Cardiac septum (tissue), 1 donor: ENCODE measurements at places on chromosomes 2 and 18.

DNA sequence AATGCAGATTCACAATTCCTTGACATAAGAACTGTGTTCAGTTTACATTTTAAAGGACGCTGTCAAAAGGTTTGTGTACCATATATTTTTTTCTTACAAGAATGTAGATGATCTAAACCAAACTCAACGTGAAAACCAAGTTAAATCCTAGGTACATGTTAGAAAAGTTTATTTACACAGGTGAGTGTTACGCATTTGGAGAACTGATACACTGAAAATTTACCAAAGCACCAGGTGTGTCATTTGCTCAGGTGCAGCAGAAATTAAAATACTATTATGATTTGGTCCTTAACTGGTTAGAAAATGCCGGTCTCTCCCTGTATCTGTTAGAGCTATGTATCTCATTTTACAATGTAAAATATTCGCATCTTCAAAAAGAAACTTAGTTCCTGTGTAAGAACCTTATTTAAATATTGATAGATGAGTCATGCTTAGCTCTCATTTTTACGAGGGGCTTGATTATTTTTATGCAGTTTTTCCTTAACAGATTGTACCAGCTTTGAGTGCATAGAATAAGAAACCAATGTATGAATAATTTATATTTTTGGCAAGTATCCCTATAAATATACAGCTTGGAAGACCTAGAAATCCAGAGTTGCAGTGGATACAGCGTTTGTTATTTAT is 25.1 kb downstream of the MFF start:
- no peak for DNase-seq

- DNase-seq = no peak
Measured at GRCh38 chr2:240586919-240587800, 626 bp downstream of the CAPN10 start.

DNA sequence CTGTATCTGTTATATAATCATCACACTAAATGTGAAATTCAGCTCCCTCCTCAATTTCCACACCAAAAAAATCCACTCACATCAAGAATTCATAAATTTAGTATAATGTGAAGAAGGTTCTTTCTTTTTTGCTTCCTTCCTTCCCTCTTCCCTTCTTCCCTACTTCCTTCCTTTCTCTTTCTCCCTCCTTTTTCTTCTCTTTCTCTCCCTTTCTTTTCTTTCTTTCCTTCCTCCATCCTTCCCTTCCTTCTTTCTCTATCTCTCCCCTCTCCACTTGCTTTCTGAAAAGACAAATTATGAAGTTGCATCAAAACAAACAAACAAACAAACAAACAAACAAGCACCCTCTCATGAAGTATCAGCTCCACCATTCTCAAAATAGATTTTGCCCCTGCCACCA is 290.0 kb downstream of the PDE11A start:
- no peak for DNase-seq

DNA sequence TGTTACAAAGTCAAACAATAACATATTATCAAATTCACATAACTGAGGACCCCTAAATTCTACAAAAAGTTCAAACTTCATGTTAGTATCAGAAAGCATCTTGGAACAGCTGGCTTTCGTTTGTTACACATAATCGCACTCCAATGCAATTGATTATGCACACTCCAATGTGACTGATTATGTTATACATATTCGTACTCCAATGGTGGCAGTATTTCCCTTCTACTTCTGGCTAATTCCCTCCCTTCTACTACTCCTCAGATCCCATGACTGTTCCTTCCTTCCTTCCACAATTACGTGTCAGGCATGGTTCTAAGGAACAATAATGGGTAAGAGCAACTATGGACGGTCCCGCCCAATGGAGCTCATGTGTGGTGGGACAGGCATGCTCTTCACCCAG is 137.1 kb upstream of the CCDC150 start:
- DNase-seq = no peak

GRCh38 chr2:118604371-118604770 is 243.1 kb downstream of the EN1 start:
- no peak for DNase-seq

- DNase-seq = peak; percentile 77
Measured at GRCh38 chr2:49973917-49974368, 819.6 kb upstream of the FSHR start.

GRCh38 chr18:27808683-27809082 is 368.2 kb downstream of the CDH2 start:
- no peak for DNase-seq

DNA sequence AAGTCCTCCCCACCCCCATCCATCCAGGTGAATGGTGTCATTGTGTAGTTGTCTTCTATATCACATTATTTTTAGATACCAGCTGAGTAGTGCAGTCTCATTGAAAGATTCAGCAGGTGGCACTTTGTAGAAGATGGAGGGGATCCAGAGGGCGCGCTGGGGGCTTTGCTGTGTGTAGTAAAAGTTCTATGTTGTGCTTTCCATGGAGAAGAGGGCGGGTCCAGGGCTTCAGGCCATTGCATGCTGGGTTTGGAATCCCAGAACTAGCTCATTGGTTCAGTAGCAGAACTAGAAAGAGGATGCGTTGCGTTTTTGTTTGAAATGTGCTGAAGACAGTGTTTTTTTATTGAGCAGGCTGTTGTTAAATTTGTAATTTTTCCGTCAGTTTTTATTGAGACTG is 120.0 kb downstream of the MAP4K4 start:
- no peak for DNase-seq

DNA sequence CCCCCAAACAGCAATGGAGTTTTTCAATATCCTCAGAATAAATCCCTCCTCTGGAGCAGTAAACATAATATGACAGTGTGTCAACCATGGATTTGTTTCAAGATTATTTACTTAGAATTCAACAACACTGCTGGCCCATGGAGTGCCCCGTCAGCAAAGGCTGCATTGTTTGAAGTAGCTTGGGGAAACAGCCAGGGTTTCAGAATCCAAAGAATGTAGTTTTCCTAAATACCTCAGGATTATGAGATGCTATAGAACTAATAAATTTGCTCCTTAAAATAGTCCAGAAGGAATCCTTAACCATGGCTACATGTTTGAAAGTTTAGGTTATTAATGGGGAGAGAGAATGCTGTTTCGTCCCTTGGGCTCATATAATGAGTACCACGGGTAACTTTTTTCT is 13.1 kb upstream of the CETN1 start:
- no peak for DNase-seq

DNA sequence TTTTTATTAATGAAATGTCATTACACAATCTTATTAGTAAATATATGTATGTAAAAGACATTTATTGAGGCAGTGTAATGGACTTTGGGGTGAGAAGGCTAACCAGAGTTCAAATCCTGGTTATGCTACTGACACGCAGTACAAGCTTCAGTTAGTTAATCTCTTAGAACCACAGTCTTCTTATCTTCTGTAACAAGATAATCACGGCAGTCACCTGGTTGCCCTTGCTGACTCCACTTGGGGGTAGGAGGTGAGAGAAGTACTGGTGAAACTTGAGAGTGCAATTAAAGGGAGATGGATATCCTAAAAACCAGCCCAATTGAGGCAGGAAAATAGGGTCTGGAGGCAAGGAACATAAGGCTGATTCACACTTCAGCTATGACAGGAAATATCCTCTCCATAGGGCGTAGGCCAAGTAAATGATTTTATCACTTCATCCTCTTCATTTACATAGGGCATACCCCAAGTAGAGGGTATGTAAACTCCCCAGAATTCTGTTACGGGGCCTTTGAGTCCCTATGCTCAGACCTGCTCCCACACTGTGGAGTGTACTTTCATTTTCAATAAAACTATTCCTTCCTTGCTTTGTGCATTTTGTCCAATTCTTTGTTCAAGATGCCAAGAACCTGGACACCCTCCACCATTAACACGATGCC is 21.3 kb downstream of the SKA1 start:
- no peak for DNase-seq

- no peak for DNase-seq
Measured at GRCh38 chr2:12935796-12936195, 219.1 kb downstream of the TRIB2 start.

- DNase-seq = no peak
Measured at GRCh38 chr2:147546109-147546508, 298.7 kb upstream of the ACVR2A start.
